ENCODE measurements at places on chromosomes 3 and 15.

- no peak for DNase-seq
Observed at GRCh38 chr3:8631661-8632060, 12.9 kb downstream of the SSUH2 start.

DNA sequence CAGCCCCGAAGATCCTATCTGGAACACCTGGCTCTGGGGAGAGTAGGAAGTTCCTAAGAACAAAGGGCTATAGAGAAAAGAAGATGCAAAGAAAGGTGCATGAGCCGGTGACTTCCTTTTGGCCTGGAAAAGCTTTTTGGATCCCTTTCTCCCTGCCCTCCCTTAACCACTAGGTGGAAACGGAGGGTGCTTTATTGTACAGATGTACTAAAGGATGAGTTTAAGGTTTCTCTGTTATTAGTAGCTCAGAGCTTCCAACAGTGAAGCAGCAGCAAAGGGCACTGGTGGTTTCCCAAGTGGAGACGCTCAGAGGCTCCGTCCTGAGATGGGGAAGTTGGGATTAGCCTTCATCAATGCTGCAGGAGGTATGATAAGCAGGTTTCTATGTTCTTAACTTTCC lies 5.9 kb upstream of the ADGRG7 start:
- DNase-seq, result peak; percentile 54

DNA sequence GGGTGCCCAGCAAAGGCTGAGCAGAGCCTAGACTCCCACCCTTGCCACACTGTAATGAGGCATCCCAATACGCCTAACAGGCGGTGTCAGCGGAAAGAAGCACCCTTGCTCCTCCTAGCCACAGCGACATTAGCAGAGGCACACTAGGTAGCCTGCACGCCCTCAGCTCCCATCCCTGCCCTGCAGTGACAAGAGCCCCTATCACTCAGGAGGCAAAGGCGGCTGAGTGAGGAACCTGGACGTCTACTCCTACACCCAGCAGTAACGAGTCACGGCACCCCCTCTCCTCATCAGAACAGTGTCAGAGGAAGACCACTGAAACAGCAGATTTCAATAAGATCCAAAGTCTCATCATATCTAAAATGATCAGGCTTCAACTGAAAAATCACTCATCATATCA lies 12.0 kb upstream of the MAP6D1 start:
- DNase-seq, result no peak

DNA sequence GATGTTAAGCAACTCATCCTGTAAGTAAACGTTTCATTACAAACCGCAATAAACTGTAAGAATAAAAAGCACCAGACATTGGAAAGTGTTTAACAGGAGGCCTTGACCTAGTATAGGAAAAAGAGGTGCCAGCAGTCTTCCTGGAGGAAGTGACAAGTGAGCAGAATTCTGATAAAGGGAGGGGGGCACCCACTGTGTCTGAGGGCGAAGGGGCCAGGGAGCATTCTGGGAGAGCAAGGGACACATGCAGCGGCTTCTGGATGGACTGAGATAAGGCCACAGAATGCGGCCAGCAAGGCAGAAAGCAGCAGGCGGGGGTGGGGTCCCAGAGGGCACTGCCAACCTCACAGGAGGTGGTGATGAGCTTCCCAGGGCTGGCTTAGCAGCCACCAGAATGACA lies 80.2 kb downstream of the MTHFS start:
- DNase-seq, result no peak

- DNase-seq, result peak; percentile 52
Observed at GRCh38 chr15:38683382-38684242, 119.0 kb upstream of the RASGRP1 start.

DNA sequence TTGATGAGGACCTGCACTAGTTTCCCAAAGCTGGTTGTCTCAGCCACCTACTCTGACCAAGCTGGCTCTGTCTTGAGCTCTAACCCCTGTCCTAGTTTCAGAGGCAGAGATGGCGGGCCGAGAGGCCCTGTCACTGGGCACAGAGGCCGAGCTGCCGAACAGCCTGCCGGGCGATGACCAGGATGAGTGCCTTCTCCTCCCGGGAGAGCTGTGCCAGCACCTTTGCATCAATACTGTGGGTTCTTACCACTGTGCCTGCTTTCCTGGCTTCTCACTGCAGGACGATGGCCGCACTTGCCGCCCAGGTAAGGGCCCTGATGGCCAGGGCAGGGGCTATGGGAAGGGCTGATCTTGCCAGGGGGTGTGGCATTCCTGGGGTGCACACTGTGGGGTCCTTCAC lies 69.1 kb downstream of the FBLN2 start:
- DNase-seq, result no peak

GRCh38 chr15:60392601-60392985 lies 5.2 kb downstream of the ANXA2 start:
- peak; percentile 89 for DNase-seq

GRCh38 chr3:10883478-10884234 lies 67.6 kb downstream of the SLC6A11 start:
- DNase-seq, result peak; percentile 2

DNA sequence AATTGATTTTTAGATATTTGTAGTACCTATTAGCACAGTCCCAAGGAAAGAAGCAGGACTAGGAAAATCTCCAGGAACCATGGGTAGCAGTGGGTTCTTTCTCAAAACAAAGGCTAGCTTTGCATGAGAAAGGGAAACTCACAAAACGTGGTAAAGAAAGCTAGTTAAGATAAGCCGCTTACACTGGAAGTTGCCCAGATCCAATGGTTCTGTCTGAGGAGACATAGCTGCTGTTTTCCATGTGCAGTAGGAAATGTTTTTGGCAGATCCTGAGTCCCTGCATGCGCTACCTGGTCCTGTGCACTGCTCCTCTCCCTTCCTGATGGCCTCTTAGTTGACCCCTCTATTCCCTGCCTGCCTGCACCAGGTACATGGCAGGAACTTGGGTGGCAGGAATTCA lies 60.4 kb downstream of the TFG start:
- DNase-seq, result no peak

DNA sequence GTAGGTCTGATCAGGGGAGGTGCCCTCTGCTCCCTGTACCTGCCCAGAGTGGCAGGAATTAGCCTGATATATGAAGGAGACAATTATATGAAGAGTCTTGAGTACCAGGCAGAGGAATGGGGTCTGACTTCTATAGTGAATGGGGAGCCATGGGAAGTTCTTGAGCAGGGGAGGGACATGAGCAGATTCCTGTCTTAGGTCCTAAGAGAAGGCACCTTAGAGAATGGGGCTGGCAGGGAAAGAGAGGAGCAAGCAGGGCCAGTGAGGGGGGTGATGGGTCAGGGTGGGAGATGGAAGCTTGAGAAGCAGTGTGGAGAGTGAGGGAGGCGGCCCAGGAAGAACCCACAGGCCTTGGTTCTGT lies 12.4 kb downstream of the CD276 start:
- no peak for DNase-seq

- DNase-seq, result no peak
Observed at GRCh38 chr3:186342197-186342596, 19.8 kb downstream of the DGKG start.

DNA sequence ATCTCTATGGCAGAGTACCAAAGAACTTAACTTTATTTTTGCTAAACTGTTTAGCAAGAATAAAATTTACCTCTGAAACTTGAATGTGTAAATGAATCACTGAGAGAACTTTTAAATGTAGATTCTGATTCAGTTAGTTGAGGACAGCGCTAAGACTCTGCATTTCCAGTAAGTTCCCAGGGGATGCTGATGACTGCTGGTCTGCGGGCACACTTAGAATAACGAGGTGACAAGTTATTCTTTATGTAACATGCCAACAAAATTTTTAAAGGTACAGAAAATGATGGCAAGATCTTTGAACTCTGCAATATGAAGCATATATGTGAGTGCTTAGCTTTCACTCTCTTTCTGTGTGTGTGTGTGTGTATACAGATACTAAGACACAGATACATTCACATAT lies 56.4 kb downstream of the TGFBR2 start:
- DNase-seq, result no peak

- DNase-seq, result no peak
Observed at GRCh38 chr3:11220230-11220629, 52.0 kb upstream of the ATG7 start.

- DNase-seq, result peak; percentile 47
Observed at GRCh38 chr15:80789296-80789695, 10.1 kb downstream of the CEMIP start.

DNA sequence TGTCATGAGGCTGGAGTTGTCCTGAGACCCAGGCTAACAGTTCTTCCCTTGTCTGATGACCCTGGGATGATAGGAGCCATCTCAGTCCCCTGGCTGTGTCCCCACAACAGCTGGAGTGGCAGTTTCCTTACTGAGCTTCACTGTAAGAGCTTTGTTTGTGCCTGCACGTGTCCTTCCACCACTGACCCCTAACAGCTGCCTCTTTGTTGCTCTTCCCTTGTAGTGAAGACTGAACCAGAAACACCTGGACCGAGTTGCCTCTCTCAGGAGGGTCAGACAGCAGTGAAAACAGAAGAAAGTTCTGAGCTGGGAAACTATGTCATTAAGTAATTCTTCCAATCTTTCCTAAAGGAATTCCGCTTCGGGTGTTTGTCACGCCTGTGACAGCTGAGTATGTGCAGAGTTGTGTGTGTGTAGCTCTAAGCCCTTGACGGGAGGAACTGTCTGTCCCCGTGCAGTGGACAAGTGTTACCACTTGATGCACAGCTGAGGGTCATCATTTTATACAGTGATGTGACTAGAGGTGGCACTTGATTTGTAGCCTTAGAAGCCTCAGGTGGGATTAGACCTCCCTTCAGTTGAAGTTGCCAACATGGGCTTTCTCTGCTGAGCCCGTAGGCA lies 25.0 kb downstream of the MAP6D1 start:
- DNase-seq, result no peak

GRCh38 chr15:75104804-75105557 lies 81.6 kb downstream of the PPCDC start:
- DNase-seq, result peak; percentile 96

DNA sequence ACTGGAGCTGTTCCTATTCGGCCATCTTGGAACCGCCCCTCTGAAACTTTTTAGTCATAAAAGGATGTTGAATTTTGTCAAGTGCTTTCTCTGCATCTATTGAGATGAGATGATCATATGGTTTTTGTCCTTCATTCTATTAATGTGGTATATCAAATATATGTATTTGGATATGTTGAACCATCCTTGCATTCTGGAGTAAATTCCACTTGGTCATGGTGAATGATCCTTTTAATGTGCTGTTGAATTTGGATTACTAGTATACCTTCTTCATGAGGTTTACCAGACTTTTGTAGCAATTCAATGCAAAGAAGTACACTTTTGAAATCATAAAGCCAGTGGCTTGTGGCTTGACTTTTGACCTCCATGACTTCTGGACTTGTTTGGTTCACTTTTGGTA lies 33.4 kb upstream of the XRN1 start:
- DNase-seq, result no peak

DNA sequence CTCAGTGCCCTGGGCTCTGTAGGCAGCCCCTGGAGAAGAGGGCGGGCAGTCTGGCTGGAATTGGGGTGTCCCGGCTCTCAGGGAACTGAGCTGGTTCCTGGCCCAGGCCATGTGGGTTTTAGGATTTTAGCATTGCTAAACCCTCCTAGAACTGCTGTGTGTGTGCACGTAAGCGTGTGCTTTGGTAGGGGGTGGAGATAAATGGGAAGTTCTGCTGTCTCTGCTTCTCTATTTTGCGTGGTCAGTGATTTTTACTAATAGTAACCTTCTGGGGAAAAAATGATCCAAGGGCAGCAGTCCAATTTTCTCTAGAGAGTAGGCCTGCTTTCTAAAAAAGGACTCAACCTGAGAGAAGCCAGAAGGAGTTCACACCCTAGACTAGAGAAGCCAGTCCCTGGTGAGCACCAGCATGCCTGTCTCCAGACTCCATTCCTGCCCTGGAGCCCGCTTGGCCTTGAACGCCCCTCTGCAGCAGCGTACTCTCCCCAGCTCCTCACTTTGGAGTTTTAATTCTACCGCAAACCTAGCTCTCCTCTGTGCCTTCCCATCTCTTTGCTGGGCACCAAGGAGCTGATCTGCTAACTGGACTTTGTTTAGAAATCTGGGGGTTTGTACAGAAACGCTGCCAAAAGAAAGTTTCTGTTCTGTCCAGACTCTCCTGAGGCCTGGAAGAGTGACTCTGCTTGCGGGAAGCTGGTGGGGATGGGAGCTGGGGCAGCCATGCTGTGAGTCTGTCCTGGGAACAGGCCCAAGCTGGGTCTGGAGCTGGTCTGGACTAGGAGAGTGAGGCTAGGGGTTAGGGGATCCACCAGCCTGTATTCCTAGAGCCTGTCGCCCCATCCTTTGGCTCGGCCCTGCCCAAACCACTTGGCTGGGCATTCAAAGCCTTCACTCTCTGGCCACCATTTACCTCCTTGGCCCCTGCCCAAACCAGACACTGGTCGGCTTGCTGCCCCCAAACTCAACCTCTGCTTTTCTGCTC lies 19.7 kb downstream of the CORO2B start:
- peak; percentile 84 for DNase-seq

DNA sequence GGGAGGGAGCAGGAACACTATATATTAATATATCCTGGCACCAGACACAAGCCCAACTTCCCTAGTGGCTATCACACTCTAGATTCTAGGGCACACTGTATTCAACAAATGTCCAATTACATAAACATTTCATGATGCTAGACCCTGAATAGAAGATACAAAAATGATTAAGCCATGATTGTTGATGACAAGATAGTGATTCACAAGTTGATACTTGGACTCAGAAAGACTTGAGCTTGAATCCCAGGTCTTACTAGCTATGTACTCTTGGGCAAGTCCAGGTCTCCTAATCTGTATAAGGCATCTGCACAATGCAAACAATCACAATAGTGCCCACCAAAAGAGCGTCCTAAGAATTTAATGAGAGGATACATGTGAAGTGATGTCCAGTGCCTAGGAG lies 10.0 kb upstream of the SNTN start:
- DNase-seq, result peak; percentile 21

- DNase-seq, result no peak
Observed at GRCh38 chr3:137103739-137104138, 146.0 kb downstream of the IL20RB start.

DNA sequence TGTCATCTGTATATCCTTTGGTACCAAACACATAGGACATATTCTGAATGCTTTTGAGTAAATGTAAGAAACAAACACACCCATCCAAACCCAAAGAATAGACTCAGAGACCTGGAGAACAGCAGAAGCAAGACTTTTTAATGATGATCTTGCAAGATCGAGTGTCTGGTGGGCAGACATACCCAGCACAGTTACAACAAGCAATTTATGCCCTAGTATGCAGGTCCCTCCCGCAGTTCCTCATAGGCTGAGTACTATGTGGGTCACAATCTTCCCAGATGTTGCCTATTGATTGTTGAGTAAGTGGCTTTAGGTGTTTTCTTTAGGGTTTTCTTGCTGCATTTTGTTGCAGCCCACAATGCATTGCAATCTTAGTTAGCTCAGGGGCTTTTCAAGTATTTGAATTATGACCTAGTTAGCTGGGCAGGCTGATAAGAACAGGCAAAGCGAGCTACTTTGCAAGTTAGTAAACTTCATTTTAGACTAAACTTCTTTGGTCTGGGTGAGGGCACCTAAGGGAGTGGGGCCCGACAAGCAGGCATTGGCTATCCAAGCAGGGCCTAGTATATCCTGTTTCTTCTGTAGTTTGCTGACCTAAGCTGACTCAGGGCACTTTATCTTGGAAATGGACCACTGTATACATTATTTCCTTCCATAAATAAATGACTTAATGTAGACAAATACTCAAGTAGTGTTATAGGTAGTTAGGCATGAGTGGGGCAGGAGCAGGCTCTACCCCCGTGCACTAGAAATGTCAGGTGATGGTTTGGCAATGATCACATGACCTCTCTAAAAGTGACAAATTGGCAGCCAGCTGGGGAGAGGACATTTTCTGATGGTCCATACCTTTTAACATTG lies 87.3 kb upstream of the LIPC start:
- no peak for DNase-seq

- no peak for DNase-seq
Observed at GRCh38 chr3:46539443-46540005, 26.6 kb downstream of the LRRC2 start.

All from fibroblast of mammary gland (primary cell).